ENCODE measurements at places on chromosomes 2 and 18.
A peak's percentile ranks its signal among the peaks of the same experiment; 100 is the strongest.

DNA sequence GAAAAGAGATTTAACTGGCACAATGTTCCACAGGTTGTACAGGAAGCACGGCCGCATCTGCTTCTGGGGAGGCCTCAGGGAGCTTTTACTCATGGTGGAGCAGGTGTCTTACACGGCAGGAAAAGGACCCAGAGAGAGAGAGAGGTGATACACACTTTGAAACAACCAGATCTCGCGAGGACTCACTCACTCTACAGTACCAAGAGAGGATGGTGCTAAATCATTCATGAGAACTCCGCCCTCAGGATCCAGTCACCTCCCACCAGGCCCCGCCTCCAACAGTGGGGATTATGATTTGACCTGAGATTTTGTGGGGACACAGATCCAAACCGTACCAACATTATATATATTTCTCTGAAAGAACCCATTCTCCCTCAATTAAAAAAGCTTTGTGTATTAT lies 79.7 kb upstream of the DOCK10 start:
- DNase-seq: no peak

- DNase-seq: peak; percentile 15
Observed at GRCh38 chr2:189633392-189633811, 27.9 kb upstream of the ASNSD1 start.

DNA sequence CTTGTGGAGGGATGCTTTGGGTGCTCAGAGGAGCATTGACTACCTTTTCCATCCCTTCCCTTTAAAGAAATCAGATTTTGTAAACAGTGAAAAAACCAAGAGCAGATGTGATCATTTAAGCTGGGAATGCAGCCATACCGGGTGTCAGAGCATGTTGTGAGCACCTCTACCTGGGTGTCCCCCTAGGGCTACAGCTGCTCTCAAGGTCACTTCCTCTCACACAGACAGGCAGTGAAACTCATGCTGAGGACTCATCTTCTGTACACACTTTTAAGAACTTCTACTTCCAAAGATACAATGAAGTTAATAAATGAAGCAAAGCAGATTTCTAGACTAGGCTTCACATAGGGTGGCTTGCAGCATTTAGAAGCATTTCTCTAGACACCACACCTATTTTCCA lies 48.4 kb upstream of the FRZB start:
- DNase-seq: no peak

GRCh38 chr2:120907822-120908221 lies 172.2 kb downstream of the GLI2 start:
- no peak for DNase-seq

DNA sequence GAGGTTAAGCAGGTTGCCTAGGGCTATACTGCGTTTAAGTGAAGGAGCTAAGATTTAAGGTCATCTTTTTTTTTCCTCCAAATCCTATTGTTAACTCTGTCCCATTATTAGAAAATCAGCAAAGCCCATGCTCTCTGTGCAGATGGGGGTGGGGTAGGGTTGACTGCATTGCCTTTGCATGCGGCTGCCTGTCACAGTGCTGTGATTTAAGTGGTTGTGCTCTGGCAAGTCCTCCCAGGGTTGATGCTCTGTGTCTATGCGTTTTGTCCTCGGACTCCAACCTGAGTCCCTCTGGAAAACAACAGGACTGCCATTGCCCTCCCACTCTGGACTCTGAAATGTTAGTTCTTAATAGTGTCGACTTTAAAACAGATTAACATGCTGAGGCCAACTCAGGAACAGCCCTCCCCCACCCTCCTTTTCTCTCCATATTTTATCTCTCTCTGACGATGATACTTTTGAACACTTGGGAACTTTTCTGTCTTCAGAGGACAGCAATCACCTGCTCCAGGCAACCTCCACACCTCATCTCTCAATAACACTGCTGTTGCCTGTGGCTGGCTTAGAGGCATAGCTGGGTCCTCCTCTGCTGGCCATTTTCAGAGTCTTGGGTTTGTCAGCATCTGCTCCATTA lies 5.8 kb downstream of the FHOD3 start:
- no peak for DNase-seq

DNA sequence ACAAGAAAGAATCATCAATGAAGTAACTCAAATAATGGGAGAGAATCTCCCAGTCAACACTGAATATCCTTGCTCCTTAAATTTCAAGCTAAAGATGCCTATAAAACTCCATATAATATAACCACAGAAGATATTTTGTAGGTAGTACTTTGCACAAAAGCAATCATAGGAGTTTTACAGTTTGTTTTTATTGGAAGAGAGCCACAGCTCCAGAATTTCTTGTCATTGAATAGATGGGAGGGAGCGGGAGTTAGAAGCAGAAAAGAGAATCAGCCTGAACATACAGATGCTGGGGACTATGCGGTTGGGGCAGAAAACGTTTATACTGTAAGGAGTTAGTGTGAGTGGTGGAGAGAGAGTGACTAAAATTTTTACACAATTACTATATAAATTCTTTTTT lies 18.3 kb upstream of the SMAD4 start:
- DNase-seq: no peak

DNA sequence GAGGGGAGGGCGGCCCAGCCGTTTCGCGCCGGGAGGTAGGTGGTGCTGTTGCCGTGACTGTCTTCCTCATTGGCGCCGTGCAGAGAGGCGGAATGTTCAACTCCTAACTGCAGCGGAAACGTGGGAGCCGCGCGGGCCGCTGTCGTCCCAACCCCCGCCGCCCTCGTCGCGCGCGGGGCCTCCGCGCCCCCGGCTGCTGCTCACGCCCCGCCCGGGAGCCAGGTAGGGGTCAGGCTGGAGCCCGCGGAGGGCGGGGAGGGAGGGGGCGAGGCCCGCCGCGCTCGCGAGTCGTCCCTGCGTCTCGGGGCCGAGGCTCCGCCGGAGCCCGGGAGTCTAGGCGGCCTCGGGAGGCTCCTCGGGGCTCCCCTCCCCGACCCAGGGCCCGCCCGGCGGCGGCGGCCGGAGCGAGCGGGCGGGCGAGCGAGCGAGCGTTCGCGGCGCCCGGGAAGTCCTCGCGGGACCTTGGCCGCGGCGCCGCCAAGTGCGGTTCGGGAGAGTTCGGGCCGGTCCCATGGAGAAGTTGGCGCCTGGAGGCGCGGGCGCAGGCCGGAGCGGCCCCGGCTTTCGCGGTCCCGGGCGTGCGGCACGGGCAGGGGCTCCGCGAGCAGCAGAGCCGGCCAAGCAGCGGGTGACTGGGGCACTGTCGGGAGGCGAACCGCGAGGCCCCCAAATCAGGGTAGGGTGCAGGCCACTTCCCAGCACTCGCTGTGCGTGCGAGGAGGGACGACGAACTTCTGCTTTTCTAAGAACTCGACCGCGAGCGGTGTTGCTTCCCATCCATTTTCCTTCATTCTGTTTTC lies at the start of gene MAP3K20:
Gene MAP3K20, plus strand, starts transcription at position 66 of the 800 bp plus-strand sequence. CDS start 15,186 bp downstream, outside the sequence.
- DNase-seq: peak; percentile 68

GRCh38 chr2:130390460-130391057 lies 34.7 kb downstream of the PTPN18 start:
- DNase-seq: no peak

- DNase-seq: no peak
Observed at GRCh38 chr2:38492042-38492615, 110.6 kb downstream of the HNRNPLL start.

DNA sequence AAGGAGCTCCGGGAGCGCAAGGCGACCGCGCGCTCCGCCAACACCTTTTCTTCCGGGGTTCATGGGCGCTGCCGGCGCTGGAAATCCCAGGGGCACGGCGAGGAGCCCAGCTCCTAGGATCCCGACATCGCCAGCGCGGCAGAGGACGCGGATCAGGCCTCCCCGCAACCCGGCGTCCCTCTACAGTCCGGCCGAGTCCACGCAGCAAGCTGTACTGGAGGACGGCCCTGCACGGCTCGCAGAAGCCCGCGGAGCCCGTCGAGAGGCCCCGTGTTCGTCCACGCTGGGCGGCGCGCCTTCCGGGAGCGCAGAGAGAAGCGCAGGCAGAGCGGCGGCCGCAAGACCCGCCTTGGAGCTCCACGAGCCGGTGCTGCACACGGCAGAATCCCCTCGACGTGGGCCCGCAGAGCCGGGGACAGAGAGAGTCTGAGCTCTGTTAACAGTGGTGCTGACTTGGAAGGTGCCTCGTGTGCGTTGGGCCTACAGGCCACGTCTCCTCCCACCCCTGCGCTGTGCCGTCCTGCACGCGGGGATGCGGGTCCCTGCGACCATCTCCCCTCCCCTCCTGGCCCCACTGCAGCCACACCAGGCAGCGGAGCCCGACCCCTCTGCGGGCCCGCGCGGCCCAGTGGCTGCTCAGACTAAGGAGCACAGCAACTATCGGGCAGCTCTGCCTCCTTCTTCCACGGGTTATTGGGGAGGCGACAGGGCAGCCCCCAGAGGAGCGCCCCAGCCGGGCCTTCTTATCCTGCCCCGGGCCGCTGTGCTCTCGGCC lies 28.1 kb upstream of the PTPN2 start:
- DNase-seq: no peak

DNA sequence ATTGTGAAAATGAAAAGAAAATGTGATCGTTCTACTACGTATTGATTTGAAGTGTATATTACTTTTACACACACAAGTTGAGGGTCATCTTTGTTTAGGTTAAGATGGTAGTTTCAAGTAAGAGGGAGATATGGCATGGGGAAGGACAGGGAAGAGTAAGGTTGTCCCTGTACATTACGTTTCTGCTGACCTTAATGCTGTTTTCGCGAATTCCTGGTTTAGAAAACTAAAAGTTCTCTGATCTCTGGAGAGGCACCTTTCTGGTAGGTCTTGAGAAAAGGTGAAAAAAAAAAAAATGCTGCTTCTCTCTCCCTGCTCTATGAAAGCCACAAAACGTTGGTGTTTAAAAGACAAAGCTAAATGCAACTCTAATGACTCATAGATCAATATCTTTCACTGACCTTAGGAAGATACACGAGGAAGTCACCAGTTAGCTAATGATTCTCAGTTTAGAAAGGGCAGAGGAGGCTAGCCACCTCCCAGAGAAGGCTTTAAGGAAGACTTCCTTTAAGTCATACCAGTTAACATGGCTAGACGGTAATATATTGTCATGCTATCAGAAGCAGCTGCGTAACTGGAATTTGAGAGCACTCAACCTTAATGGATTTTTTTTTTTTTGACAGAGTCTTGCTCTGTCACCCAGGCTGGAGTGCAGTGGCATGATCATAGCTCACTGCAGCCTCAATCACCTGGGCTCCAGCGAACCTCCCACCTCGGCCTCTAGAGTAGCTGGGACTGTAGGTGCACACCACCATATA lies 13.2 kb downstream of the TXNDC2 start:
- peak; percentile 16 for DNase-seq

Data from activated CD4-positive, alpha-beta T cell treated with anti-CD3 and anti-CD28 coated beads, Interleukin-2, Interleukin-6, amounts not matched to agents 100 ng/mL and 50 ng/mL, durations not matched to agents 16 hours and 8 hours (primary cell).